ENCODE measurements at places on chromosomes 11 and 22. TPM values are rescaled to one million over a fixed set of nuclear protein-coding genes. Genes with fewer than 3 reads are reported as not detected.

LRRC74B gene
- not detected for total RNA-seq

SLC22A12 gene
- total RNA-seq, result not detected

MYBPC3 gene
- total RNA-seq, result 0.46 TPM

WNT11 gene
- total RNA-seq, result 0.16 TPM

ZBTB16 gene
- total RNA-seq, result 2.5 TPM

LARGE2 gene
- total RNA-seq, result 59.7 TPM

RIMBP3C gene
- not detected for total RNA-seq

TXNRD2 gene
- 24.4 TPM for total RNA-seq

MMP11 gene
- 3.6 TPM for total RNA-seq

RASL10A gene
- 0.98 TPM for total RNA-seq

MS4A12 gene
- not detected for total RNA-seq

ST14 gene
- total RNA-seq, result 23.9 TPM

GPHA2 gene
- 0.33 TPM for total RNA-seq

RAB1B gene
- 115 TPM for total RNA-seq

VWA5A gene
- 1.5 TPM for total RNA-seq

TSGA10IP gene
- total RNA-seq, result not detected

SCT gene
- total RNA-seq, result not detected

ANKRD49 gene
- total RNA-seq, result 39.5 TPM

BAIAP2L2 gene
- total RNA-seq, result 0.64 TPM

ELFN2 gene
- not detected for total RNA-seq

NCAPD3 gene
- 22.7 TPM for total RNA-seq

IGLL1 gene
- not detected for total RNA-seq

TRIM66 gene
- 12.4 TPM for total RNA-seq

Data from activated B cell treated with CpG ODN at 0.5 μM for 24 hours (primary cell).